ENCODE measurements at places on chromosomes 4 and X. TPM values are rescaled to one million over a fixed set of nuclear protein-coding genes. Genes with fewer than 3 reads are reported as not detected.

DNA sequence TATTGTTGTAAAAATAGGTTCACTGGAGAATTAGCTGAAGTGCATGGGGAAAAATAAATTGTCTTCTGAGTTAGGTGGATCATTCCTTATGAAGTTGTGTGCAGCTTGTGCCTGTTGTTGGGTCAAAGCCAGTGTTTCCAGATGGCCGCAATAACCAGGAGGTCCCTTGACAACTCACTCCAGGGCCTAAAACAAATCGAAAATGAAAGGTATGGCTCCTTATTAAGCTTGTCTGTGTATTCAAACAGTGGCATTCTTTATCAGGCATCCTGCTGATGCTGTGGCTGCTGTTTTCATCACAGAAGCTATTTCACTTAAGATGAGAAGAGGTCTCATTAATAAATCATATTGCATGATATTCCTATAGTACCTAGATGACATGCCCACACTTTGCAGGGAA is 80.2 kb downstream of the GRIA2 start:
- no peak overlapping the region for H3K4me3 ChIP-seq
- H3K27me3 ChIP-seq, result no peaks in the 10 kb centered on the region
- no peak for DNase-seq
- H3K36me3 ChIP-seq, result no peaks in the 10 kb centered on the region
- no peak overlapping the region for H3K27ac ChIP-seq

DNA sequence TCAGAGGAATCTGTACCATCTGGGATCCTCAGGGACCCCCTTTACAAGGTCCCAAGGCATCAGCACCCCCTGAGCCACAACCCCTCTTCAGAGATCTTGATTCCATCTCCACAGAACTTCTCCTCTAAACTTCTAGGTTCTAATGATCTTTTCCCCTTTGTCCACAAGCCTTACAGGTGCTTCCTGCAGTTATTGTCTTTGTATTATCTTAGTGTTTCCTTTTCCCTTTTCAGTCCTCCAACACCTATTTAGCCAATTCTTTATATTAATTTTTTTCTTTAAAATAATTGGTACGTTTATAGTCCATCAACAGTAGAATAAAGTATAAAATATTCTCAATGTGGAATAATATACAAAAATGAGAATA is 35.2 kb upstream of the FAM241A start:
- H3K27ac ChIP-seq, result no peak overlapping the region
- no peak for DNase-seq
- H3K27me3 ChIP-seq, result no peaks in the 10 kb centered on the region
- H3K4me3 ChIP-seq, result no peak overlapping the region
- H3K36me3 ChIP-seq, result no peaks in the 10 kb centered on the region
- H3K4me1 ChIP-seq, result no peaks in the 10 kb centered on the region

DNA sequence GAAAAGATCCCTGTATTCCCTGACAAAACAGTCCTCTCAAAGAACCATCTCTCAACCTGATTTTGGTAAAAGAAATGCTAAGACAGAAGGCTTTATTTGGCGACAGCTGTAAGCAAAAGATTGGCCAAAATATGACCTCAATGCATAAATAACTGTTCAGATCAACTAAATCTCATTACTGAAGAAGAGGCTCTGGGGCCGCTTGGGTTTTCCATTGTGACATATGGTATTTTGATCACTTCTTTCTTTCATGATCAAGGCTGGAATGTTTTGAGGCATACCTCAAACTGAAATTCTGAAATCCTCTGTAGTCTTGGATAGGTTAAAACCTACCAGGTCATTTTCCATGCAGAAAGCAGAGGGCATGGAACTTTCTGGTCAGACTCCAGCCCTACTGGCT is 106.3 kb downstream of the C4orf51 start:
- no peak for DNase-seq
- no peak overlapping the region for H3K27ac ChIP-seq
- no peaks in the 10 kb centered on the region for H3K4me1 ChIP-seq
- H3K27me3 ChIP-seq, result no peaks in the 10 kb centered on the region
- H3K4me3 ChIP-seq, result no peak overlapping the region
- no peaks in the 10 kb centered on the region for H3K36me3 ChIP-seq

DNA sequence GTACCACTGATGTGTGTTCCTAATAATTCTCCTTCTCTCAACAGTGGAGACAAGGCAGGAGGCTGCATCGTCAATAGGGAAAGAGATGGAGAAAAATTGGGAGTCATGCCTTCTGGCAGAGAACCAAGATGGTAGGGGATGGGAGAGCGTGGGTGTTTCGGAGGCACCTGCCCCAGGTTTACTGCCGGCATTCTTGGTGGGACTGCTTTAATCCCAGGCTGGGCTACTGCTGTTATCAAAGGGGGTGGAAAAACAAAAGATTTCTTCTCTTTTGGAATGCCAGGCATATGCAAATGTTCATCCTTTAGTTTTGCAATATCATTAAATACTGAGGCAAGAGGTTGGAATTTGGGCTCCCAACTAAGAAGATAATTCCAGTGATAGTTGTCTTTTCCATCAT is 257.0 kb downstream of the DCHS2 start:
- no peak overlapping the region for H3K4me3 ChIP-seq
- H3K4me1 ChIP-seq, result no peaks in the 10 kb centered on the region
- no peak for DNase-seq

DNA sequence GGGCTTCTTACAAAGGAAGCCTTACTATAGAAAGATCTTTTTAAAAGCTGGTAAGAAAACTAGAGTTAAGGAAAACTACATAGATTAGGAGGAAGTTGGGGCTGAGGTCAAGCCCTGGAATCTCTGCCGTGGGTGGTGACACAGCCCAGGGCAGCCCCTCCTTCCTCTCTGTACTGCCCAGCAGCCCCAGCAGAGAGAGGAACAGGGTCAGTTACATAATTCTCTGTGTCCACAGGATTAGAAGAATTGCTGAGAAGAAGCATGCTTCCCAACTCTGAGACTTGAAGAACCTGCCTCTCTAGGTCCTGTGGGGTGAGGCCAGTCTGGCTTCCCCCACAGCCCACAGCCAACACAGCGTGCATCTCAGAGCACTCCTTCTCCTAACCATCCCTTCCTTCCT is 9.2 kb upstream of the ABLIM2 start:
- no peaks in the 10 kb centered on the region for H3K4me1 ChIP-seq
- DNase-seq, result no peak
- H3K36me3 ChIP-seq, result no peaks in the 10 kb centered on the region
- H3K27ac ChIP-seq, result no peak overlapping the region
- no peaks in the 10 kb centered on the region for H3K27me3 ChIP-seq
- no peak overlapping the region for H3K4me3 ChIP-seq

DNA sequence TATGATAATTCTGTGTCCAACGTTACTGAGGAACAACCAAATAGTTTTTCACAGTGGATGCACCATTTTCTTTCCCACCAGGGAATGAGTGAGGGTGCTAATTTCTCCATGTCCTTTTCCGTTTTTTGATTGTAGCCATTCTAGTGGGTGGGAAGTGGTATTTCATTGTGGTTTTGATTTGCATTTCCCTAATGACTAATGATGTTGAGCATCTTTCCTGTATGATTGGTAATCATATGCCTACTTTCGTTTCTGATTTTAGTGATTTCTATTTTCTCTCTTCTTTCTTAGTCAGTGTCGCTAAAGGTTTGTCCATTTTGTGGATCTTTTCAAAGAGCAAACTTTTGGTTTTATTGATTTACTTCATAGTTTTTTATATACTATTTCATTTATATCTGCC is 32.1 kb upstream of the TEX13D start:
- no peak for DNase-seq
- no peak overlapping the region for H3K4me3 ChIP-seq
- no peaks in the 10 kb centered on the region for H3K4me1 ChIP-seq
- no peaks in the 10 kb centered on the region for H3K27me3 ChIP-seq

DNA sequence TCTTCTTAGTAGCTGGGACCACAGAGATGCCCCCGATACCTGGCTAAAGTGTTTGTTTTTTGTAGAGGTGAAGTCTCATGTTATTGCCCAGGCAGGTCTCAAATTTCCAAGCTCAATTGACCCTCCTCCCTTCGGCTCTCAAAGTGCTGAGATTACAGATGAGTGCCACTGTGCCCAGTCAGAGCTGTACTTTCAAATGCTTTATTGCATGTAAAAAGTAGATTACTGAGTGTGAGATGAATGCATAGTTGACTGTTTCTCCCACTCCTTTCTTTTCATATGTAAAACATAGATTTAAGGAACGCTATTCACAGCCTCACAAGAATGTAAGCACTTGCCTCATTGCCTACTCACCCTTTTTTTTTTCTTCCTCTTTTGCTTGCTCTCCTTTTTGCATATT is 984.4 kb upstream of the PABPC4L start:
- H3K27ac ChIP-seq, result no peak overlapping the region
- no peaks in the 10 kb centered on the region for H3K36me3 ChIP-seq
- no peak for DNase-seq
- H3K4me1 ChIP-seq, result no peaks in the 10 kb centered on the region

DNA sequence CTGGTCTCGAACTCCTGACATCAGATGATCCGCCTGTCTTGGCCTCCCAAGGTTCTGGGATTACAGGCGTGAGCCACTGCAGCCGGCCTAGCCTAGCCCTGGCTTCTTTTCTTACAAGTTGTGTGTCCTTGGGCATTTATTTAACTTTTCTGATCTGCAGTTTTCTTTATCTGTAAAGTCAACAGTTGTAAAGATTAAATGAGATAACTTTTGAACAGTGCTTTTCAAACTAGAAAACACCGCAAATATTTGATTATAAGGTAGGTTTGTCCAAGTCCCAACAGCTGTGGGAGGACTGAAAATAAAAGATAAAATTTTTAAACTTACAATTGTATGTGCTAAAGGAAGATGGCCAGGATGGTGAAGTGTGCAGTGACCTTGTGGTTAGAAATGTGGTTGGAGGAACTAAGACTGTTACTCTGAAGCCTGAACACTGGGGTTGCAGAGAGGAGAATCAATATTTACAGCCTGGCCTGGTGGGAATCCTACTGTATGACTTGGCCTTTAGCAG is 44.8 kb downstream of the GSX2 start:
- no peaks in the 10 kb centered on the region for H3K4me1 ChIP-seq
- no peak overlapping the region for H3K4me3 ChIP-seq
- H3K27me3 ChIP-seq, result no peaks in the 10 kb centered on the region
- no peak overlapping the region for H3K27ac ChIP-seq
- H3K36me3 ChIP-seq, result no peaks in the 10 kb centered on the region
- no peak for DNase-seq

DNA sequence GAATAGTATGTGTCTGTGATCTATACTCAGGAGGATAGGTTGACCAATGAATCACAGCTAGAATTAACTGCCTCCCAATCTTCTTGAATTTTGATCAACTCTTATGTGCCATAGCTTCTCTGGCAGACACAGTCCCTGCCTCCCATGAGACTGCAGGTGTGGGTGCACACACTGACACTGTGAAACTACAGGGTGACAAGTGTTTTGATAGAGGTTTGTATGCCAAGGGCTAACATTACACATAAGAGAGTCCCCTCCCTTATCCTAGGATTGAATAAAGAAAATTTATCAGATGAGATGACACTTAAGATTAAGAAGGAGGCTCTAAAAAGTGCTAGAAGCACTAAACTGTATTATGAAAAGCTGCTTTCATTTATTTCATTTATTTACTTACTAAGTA is 218.4 kb upstream of the BMP3 start:
- no peaks in the 10 kb centered on the region for H3K27me3 ChIP-seq
- H3K27ac ChIP-seq, result no peak overlapping the region
- H3K4me1 ChIP-seq, result no peaks in the 10 kb centered on the region
- H3K4me3 ChIP-seq, result no peak overlapping the region
- no peak for DNase-seq

GRCh38 chr4:48602763-48603162 is 112.7 kb downstream of the ZAR1 start:
- no peaks in the 10 kb centered on the region for H3K4me1 ChIP-seq
- H3K4me3 ChIP-seq, result no peak overlapping the region
- H3K27ac ChIP-seq, result no peak overlapping the region
- no peaks in the 10 kb centered on the region for H3K36me3 ChIP-seq
- no peaks in the 10 kb centered on the region for H3K27me3 ChIP-seq
- DNase-seq, result no peak

DNA sequence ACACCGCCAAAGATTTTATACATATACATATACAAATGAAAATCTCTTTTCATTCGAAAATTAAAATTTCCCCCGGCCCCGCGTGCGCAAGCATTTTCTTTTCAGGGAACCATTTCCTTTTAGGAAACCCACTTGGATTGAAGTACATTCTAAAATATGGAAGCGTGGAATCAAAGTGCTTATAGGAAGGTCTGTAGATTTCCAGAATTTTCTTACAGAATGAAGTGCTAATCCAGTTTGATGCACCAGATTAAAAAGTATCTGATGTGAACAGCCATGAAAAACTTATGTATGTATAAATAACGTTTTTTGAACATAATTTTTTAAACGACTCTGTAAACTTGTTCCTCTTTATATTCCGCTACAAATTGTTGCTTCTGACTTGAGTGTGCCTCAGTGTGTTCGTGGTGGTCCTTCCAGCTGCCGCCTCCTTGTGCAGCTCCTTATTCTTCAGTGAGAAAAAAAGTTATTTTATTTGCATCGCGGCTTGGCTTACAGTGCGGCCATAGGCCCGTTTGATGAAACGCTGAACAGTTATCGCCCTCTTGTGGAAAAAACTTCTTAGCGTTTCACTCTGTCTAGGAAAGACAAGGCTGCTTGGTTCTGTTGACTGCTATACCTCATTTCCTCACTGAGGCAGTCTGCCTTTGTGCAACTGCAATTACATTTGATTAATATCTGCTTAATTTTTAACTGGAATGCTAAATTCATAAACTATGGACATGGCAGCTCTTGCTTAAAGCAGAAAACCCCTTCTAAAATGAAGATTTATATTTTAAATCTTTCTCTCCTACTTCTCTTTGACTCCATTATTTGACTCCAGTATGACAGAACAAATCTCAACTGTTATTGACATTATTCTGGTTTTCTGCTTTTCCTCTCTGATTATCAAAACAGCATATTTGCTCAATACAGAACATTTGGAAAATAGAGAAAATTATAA is 4.7 kb upstream of the NKX6-1 start:
- no peak for DNase-seq
- no peak overlapping the region for H3K27ac ChIP-seq
- H3K27me3 ChIP-seq, result peaks cover 38% of the 10 kb centered on the region
- H3K4me3 ChIP-seq, result no peak overlapping the region
- no peaks in the 10 kb centered on the region for H3K36me3 ChIP-seq
- peaks cover 12% of the 10 kb centered on the region for H3K4me1 ChIP-seq

GRCh38 chr4:8409264-8410065 is 31.1 kb downstream of the ACOX3 start:
- H3K36me3 ChIP-seq, result no peaks in the 10 kb centered on the region
- peaks cover 9% of the 10 kb centered on the region for H3K4me1 ChIP-seq
- no peak overlapping the region for H3K27ac ChIP-seq
- H3K4me3 ChIP-seq, result no peak overlapping the region
- DNase-seq, result no peak
- no peaks in the 10 kb centered on the region for H3K27me3 ChIP-seq

GRCh38 chrX:131812847-131813825 is 210.0 kb upstream of the STK26 start:
- H3K4me3 ChIP-seq, result peak overlapping the region; percentile 49
- H3K4me1 ChIP-seq, result no peaks in the 10 kb centered on the region
- H3K27ac ChIP-seq, result peak overlapping the region; percentile 60
- no peaks in the 10 kb centered on the region for H3K27me3 ChIP-seq

The MAGED4 gene
- total RNA-seq, result 2.7 TPM

The HOPX gene
- 112 TPM for total RNA-seq

The ZDHHC15 gene
- 3.4 TPM for total RNA-seq

The NAP1L3 gene
- total RNA-seq, result 3.2 TPM

The GLOD5 gene
- not detected for total RNA-seq

The IL21 gene
- not detected for total RNA-seq
